DMS79 (cell line): ENCODE measurements at places on chromosomes 3 and 15.
A peak's percentile ranks its signal among the peaks of the same experiment; 100 is the strongest.

GRCh38 chr15:64895285-64896065 lies 16.2 kb upstream of the ANKDD1A start:
- DNase-seq, result peak; percentile 37

DNA sequence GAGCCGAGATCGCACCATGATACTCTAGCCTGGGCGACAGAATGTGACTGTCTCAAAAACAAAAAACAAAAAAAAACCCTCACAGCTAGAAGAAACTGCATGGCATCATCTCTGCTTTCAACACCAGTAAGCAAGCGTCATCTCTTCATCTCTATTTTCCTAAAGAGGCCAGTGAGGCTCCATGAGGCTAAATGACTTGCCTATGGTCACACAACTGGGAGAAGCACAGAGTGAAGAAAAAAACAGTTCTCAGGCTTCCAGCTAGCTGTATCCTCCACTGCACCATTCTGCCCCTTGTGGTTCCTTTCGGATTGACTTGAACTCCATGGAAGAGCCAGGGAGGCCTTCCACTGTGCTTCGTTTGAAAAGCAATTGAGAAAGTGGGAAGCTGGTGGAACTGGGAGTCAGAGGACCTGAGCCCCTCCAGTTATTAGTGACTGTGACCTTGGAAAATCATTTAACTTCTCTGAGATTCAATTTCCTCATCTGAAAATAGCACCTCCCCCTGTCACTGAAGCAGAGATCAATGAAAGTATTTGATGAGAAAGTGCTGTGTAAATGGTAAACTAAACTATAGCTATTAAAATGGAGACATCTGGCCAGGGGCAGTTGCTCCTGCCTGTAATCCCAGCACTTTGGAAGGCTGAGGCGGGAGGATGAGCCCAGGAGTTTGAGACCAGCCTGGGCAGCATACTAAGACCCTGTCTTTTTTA lies 32.1 kb upstream of the DENND4A start:
- no peak for DNase-seq

GRCh38 chr3:146226881-146227280 lies 24.0 kb downstream of the PLSCR4 start:
- no peak for DNase-seq

DNA sequence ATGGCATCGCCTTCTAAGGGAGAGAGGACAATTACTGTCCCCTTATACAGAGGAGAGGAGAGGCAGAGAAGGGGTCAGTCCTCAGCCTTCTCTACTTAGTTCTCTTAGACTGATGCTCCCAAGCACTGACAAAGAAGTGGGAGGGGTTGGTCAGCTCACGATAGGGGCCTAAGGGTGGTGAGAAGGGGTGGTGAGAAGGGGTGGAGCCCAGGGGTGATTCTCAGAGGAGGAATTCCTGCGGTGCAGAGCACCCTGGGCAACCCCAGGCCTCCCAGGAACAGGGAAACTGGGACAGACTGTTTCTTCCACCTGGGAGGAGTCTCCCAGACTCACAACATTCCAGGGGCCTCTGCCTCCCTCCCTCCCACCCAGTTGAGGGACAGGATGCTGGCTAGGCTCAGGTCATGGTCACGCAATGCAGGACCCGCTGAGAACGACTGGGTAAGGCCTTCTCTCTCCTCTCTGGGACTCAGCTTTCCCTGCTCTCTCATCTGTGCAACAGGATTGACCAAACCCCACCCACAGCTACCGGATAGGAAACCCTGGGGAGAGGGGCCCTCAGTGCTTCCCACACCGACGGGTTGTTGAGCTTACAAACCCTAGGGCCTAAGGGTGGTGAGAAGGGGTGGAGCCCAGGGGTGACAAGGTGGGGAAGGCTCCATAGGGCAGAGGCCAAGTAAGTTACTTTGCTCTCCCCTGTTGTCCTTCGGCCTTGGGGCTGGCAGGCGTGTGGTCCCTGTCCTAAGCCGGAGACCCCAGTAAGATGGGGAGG lies 1.5 kb downstream of the TPRA1 start:
- no peak for DNase-seq

GRCh38 chr3:170144437-170144843 lies 37.1 kb downstream of the PHC3 start:
- DNase-seq, result no peak

DNA sequence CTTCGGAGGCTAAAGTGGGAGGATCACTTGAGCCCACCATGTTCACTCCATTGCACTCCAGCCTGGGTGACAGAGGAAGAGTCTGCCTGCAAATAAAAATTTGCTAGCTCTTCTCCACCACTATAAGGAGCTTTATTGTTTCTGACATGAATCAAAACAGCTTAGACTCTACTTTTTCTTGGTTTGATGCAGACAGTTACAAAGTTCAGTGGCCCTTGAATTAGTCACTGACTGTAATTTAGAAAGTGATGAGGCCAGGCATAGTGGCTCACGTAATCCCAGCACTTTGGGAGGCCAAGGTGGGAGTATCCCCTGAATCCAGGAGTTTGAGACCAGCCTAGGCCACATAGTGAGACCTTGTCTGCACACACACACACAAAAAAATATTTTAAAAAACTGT lies 172.4 kb upstream of the CGNL1 start:
- DNase-seq, result no peak

- DNase-seq, result no peak
Measured at GRCh38 chr3:50269977-50270413, 1.0 kb downstream of the SEMA3B start.
